Tracheal epithelial cell (primary cell): ENCODE measurements at places on chromosomes 6 and 20. TPM values are rescaled to one million over a fixed set of nuclear protein-coding genes. Genes with fewer than 3 reads are reported as not detected.

Gene FNDC11
- 0.85 and 3.1 TPM in 2 replicates for total RNA-seq

Gene TFAP2D
- not detected in 2 replicates for total RNA-seq

Gene SLC17A9
- total RNA-seq, result 0.43 and 2.4 TPM in 2 replicates

Gene CLDN20
- total RNA-seq, result not detected in 2 replicates

Gene UBE2C
- 1.3 and 3.6 TPM in 2 replicates for total RNA-seq

Gene ADGRF1
- total RNA-seq, result 6.7 and 16.8 TPM in 2 replicates

Gene TCP11
- total RNA-seq, result not detected in 2 replicates

Gene PRL
- not detected in 2 replicates for total RNA-seq

Gene GDAP1L1
- total RNA-seq, result not detected in 2 replicates

Gene RGS17
- total RNA-seq, result 3.4 and 3.6 TPM in 2 replicates

Gene MICB
- 4.7 and 9.9 TPM in 2 replicates for total RNA-seq

Gene SLPI
- total RNA-seq, result 837 and 1,171 TPM in 2 replicates

Gene ACSS2
- 61.4 and 80.7 TPM in 2 replicates for total RNA-seq

Gene CSTF1
- total RNA-seq, result 19.6 and 20.7 TPM in 2 replicates

Gene MEI4
- 0.24 TPM in 1 of 2 replicates, not detected in the other for total RNA-seq

Gene SERAC1
- 9.2 and 9.6 TPM in 2 replicates for total RNA-seq

Gene MOXD1
- under 0.01 and 11.3 TPM in 2 replicates for total RNA-seq

Gene SDHAF4
- total RNA-seq, result 6.5 and 11.9 TPM in 2 replicates

Gene NSFL1C
- 16.8 and 29.2 TPM in 2 replicates for total RNA-seq

Gene RIPPLY2
- total RNA-seq, result 1.4 TPM in 1 of 2 replicates, not detected in the other

Gene GLP1R
- not detected in 2 replicates for total RNA-seq

Gene TSPYL1
- 61.9 and 68.4 TPM in 2 replicates for total RNA-seq

Gene TBXT
- total RNA-seq, result not detected in 2 replicates

Gene SGK1
- 12.8 and 54.0 TPM in 2 replicates for total RNA-seq

Gene SNAP25
- not detected in 2 replicates for total RNA-seq

Gene C6orf132
- total RNA-seq, result 15.8 and 19.8 TPM in 2 replicates

Gene SYCP2
- total RNA-seq, result 0.43 and 0.48 TPM in 2 replicates

Gene HLA-DRB5
- under 0.01 TPM in 1 of 2 replicates, not detected in the other for total RNA-seq

Gene ACTR5
- 8.7 and 11.5 TPM in 2 replicates for total RNA-seq

Gene KCNG1
- 108 and 148 TPM in 2 replicates for total RNA-seq

Gene TRIM15
- total RNA-seq, result under 0.01 TPM in 1 of 2 replicates, not detected in the other

Gene AAR2
- 18.1 and 20.2 TPM in 2 replicates for total RNA-seq

Gene HUS1B
- total RNA-seq, result 0.85 and 1.2 TPM in 2 replicates

Gene GUCA1A
- not detected in 2 replicates for total RNA-seq

Gene MRPL14
- total RNA-seq, result 64.8 and 92.1 TPM in 2 replicates

Gene OR12D3
- total RNA-seq, result not detected in 2 replicates

Gene HLA-DOB
- total RNA-seq, result 0.72 and 1.9 TPM in 2 replicates

Gene RBPJL
- total RNA-seq, result not detected in 2 replicates

Gene F13A1
- under 0.01 TPM in 1 of 2 replicates, not detected in the other for total RNA-seq

Gene SSTR4
- total RNA-seq, result not detected in 2 replicates

Gene C20orf96
- total RNA-seq, result 0.48 and 0.85 TPM in 2 replicates

Gene KCNK16
- not detected in 2 replicates for total RNA-seq

Gene PKIG
- total RNA-seq, result 12.4 and 21.0 TPM in 2 replicates

Gene OR2H1
- total RNA-seq, result not detected in 2 replicates

Gene LINC00237
- not detected in 2 replicates for total RNA-seq

Gene ADAM33
- total RNA-seq, result not detected in 2 replicates

Gene SLC22A2
- 3.9 TPM in 1 of 2 replicates, not detected in the other for total RNA-seq

Gene RIPOR3
- total RNA-seq, result 0.64 and 2.7 TPM in 2 replicates

Gene BIRC7
- 0.72 TPM in 1 of 2 replicates, not detected in the other for total RNA-seq

Gene TLDC2
- 0.24 TPM in 1 of 2 replicates, not detected in the other for total RNA-seq

Gene EYA4
- total RNA-seq, result 2.9 and 10.9 TPM in 2 replicates

Gene CFAP61
- total RNA-seq, result not detected in 2 replicates

Gene MYCT1
- 0.64 and 0.72 TPM in 2 replicates for total RNA-seq

Gene ZC3H12D
- under 0.01 TPM in 1 of 2 replicates, not detected in the other for total RNA-seq

Gene SLC26A8
- total RNA-seq, result not detected in 2 replicates

Gene PROCR
- total RNA-seq, result 92.3 and 122 TPM in 2 replicates

Gene FAM50B
- total RNA-seq, result 6.5 and 10.0 TPM in 2 replicates
